ENCODE measurements at places on chromosomes 3 and 15.
A peak's percentile ranks its signal among the peaks of the same experiment; 100 is the strongest.

- DNase-seq = no peak
These were observed 301.6 kb upstream of the MANF start for GRCh38 chr3:51083490-51083889.

DNA sequence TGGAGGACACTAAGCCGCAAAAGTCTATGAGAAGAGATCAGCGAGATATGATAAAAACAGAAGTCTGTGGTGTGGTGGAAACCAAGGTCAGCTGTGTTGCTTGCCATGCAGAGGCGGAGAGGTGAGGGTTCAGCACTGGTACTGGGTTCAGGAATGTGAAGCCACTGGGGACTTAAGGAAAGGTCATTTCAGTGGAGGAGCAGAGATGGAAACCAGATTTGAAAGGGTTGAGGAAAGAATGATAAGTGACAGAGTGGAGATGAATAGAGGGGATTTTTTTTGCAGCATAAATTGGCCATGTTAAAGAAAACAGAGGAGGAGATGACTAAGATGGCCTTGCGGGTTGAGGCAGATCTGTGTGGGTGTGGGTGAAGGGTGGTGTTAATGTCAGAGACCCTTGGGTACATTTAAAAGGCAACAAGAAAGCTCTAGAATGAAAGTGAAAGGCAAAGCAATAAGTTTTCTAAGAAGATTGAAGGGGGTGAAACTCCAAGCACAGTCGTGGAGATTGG, 265.5 kb downstream of the ADAMTSL3 start:
- no peak for DNase-seq

DNA sequence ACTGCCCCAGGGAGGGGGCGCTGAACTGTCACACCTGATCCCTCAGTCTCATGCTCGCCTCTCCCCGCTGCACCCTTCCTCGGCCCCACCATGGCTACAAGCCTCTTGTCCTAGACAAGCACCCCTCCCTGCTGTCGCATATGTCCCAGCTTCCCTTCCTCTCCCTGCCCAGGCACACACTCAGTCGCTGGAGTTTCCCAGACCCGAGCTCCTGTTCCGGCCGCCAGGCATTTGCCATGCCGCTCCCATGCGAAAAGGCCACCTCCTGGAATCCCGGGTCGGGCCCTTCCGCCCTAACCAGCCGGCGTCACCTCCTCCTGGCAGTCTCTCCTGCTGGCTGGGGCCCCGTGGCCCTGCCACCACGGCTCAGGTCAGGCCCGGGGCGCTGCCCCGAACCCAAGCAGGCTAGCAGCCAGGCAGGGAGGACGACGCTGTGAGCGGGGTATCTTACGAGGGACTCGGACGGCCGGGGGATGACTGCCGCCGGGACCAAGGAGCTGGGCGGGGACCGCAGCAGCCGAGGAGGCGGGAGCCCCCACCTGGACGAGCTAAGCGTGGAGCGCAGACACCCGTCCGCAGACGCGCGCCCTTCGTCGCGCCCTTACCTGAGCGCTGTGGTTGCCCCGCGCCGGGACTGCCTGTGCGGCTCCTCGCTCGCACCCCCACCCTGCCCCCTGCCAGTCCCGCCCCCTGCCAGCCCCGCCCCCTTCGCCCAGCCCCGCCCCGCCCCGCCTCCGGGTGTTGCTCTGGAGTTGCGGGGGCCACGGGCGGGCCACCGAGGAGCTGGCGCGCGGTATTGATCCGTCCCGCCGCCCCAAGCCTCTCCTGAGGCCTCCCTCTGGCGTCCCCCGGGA, at the start of gene ALS2CL:
Gene ALS2CL, minus strand, starts transcription at position 642 of the 854 bp plus-strand sequence. CDS start 4,239 bp downstream, outside the sequence.
- peak; percentile 20 for DNase-seq

DNA sequence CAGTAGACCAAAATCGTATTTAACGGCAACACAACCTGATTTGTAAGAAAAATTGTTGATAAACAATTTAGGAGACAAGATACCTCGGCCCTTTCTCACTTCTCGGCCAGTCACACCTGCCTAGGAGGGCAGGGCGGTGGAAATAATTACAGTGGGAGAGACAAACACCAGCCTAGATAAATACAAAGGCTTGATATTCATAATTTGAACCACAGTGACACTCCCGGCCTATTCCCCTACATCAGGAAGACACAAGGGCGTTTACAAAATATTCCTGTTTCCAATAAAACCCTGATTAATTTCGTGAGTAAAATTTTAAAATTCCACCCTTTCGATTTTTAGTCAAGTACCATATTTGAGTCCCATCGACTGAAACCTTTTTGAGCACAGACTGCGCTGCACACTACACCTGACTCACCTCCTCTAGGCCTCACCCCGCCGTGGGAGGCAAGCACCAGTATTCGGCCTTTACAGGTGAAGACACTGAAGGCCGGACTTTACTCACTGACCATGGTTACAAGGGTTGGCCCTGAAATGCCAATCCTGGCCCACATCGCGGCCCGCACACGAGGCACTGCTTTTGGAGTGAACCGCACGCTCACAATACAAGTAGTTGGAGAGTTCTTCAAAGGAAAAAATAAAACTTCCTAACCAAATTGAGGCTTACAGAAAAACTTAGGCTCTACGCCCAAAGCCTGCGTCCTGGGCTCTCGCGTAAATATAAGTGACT, 794 bp downstream of the ARPP19 start:
- no peak for DNase-seq

GRCh38 chr3:171982828-171983227, 56.5 kb upstream of the FNDC3B start:
- DNase-seq = peak; percentile 54

- peak; percentile 20 for DNase-seq
These were observed 398.6 kb upstream of the WNT5A start for GRCh38 chr3:55885721-55886120.

DNA sequence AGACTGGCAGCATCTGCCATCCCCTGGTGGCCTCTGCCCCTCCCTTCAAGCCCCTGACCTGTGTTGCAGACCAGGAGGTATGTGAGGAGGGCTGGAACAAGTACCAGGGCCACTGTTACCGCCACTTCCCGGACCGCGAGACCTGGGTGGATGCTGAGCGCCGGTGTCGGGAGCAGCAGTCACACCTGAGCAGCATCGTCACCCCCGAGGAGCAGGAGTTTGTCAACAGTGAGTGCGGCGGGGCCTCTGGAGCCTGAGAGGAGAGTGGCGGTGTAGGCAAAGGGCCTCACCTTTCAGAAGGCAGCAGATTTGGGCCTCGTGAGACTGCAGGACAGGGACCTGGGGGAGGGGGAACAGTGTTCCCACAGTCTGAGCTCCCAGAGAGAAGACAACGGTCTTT, 24.0 kb downstream of the HAPLN3 start:
- DNase-seq = no peak

- peak; percentile 79 for DNase-seq
These were observed 3.8 kb downstream of the PKM start for GRCh38 chr15:72227192-72227586.

DNA sequence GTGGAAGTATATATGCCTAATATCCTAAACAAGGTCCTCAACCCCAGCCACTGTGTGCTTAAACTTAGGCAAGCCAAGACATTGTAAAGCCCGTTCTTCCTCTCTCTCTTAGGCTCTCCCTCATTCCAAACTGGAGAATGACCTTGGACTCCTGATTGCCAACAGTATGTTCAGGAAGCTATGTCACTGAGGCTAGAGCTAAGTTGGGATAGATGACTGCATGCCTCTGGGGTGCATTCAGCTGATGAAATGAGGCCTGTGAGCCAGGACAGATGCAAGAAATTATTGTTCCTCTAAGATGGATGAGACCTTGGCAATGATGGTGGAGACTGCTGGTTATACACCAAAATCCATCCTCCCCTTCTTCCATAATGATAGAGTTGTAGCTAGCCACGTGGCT, 27.9 kb upstream of the TBC1D21 start:
- DNase-seq = no peak

- no peak for DNase-seq
These were observed 18.5 kb downstream of the SLC6A20 start for GRCh38 chr3:45777746-45778386.

GRCh38 chr3:125220183-125220582, 7.6 kb upstream of the SLC12A8 start:
- DNase-seq = no peak

- DNase-seq = no peak
These were observed 26.7 kb downstream of the CEP70 start for GRCh38 chr3:138567403-138567802.

GRCh38 chr15:70231484-70231883, 133.8 kb upstream of the TLE3 start:
- DNase-seq = no peak

- DNase-seq = no peak
These were observed 279.2 kb upstream of the TMC3 start for GRCh38 chr15:81653259-81653658.

- DNase-seq = no peak
These were observed 3.1 kb downstream of the NMNAT3 start for GRCh38 chr3:139674571-139675260.

DNA sequence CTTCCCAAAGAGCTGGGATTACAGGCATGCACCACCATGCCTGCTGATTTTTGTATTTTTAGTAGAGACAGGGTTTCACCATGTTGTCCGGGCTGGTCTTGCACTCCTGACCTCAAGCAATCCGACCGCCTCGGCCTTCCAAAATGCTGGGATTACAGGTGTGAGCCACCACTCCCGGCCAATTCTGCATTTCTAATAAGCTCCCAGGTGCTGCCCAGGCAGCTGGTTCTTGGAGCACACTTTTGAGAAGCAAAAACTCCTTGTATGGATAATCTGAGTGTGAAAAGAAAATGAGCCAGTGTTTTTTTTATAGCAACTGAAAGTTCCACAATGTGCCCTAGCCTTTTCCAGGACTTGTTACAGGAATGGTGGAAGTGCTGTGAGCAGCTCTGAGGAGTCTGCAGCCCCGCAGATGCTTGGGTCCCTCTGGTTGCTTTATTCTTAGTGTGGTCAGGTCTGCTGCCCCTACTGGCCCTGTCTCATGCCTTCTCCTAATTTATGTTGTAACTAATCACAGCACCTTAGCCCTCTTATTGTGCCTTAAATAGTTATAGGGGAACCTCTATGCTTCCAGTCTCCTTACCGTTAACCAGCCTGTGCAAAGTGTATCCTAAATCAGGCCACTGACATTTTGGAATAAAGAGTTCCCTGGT, 13.5 kb upstream of the KCNAB1 start:
- DNase-seq = no peak

DNA sequence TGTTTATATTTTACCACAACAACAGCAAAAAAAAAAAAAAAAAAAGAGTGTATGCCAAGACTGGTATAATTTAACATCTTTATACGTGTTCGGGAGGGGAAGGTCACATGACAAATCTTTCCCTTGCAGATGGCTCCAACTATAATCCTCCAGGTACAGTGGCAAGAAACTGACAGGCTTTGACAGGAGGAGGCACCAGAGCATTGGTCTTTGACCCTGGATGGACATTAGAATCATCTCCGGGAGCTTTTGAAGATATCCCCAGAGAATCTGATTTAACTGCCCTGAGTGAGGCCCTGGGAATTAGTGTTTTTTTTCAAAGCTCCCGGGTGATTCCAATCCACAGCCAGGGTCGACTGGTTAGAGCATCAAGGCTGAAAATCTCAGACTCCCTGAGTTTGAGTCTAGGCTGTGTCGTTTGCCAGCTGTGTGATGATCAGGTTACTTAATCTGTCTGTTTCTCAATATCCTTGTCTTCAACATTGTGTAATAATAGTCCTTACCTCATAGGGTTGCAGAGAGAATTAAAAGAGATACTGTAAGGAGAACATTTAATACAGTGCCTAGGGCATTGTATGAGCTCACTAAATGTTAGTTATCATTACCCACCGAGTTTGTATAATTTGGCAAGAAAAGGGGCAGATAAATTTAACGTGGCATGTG, 8.9 kb upstream of the SEMA5B start:
- DNase-seq = no peak

GRCh38 chr15:34490417-34491193, 53.0 kb upstream of the GOLGA8A start:
- DNase-seq = no peak

GRCh38 chr15:77037388-77038209, 33.3 kb downstream of the TSPAN3 start:
- DNase-seq = no peak

DNA sequence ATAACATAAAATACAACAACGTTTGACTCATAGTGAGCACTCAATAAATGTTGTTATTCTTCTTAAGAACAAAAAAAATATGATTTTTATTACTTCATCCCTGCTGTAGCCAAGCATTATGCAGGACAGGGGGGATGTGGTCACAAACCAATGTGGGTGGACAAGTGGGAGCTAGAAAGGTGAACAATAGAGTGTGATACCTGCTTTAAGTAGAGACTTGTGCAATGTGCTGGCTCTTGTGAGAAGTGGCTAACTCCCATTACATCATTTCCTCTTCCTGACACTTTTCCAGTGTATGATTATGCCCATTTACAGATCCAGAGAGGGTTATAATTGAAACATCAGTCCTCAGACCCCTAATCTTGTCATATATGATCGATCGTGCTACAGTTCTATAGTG, 193.6 kb downstream of the UBE2E2 start:
- DNase-seq = no peak

- DNase-seq = no peak
These were observed 329.0 kb upstream of the SEMA6D start for GRCh38 chr15:47388299-47388698.

DNA sequence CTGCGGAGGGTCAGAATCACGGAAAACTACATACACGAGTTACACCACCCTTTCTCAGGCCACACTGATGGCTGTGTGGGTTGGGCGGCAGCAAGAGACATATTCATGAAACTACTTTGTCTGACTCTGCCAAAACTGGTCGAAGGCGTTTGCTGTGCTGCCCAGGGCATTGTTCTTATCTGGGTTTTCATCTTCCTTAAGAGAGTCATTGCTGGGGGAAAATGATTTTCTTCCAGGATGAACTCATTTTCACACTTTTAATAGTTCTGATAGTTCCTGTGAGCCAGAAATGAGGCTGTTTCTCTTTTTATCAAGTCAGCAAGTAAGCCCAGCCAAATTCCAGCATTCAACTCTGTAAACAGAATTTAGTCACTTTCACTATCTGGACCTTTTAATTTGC, 47.6 kb downstream of the TRIM71 start:
- no peak for DNase-seq

DNA sequence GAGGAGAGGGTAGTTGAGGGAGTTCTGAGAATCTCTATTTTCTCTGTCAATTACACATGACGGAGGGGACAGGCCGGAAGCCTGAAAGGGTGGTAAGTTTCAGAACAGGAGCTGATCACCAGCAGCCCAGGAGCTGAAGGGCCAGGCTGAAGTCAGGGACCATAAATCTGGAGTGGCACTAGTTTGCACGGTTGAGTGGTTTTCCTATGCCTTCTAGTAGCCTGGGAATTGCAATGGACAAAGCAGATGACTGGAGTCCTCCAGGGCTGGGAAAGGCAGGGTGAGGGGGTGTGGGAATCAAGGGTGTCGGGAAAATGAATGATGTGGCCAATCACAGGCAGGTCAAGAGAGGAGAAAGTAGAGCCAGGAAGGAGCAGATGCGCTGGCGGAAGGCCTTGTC, 72.5 kb downstream of the MAGEF1 start:
- no peak for DNase-seq

DNA sequence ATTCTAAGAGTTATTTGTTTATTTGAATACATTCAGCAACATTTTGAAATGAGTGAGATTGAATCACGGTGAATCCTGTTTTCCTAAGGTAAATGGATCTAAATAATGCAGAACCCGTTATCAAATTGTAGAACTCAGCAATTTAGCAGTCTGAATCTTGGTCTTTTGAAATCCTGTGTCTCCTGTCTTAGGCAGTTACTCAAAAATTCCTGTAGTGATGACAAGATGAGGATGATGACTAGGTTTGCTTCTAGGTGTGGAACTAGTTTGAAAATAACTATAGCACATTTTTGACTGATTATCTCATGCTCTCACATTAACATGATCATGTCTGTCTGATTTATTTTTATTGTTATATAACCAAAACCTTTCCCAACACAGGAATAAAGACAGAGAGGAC, 115.0 kb downstream of the RAP2B start:
- DNase-seq = peak; percentile 42

GRCh38 chr15:40328176-40328575, 4.7 kb downstream of the INAFM2 start:
- peak; percentile 66 for DNase-seq
